ENCODE measurements at places on chromosomes 16 and 17.
A peak's percentile ranks its signal among the peaks of the same experiment; 100 is the strongest.

DNA sequence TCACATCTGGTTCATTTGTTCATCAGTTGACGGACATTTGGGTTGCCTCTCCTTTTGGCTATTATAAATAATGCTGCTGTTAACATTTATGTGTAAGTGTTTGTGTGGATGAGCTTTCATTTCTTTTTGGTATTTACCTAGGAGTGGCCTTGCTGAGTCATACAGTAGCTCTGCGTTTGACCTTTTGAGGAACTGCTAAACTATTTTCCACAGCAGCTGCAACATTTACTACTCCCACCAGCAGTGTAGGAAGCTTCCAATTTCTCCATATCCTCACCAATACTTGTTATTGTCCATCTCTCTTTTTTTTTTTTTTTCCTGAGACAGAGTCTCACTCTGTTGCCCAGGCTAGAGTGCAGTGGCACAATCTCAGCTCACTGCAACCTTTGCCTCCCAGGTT is 20.7 kb upstream of the PLCG2 start:
- DNase-seq = no peak

DNA sequence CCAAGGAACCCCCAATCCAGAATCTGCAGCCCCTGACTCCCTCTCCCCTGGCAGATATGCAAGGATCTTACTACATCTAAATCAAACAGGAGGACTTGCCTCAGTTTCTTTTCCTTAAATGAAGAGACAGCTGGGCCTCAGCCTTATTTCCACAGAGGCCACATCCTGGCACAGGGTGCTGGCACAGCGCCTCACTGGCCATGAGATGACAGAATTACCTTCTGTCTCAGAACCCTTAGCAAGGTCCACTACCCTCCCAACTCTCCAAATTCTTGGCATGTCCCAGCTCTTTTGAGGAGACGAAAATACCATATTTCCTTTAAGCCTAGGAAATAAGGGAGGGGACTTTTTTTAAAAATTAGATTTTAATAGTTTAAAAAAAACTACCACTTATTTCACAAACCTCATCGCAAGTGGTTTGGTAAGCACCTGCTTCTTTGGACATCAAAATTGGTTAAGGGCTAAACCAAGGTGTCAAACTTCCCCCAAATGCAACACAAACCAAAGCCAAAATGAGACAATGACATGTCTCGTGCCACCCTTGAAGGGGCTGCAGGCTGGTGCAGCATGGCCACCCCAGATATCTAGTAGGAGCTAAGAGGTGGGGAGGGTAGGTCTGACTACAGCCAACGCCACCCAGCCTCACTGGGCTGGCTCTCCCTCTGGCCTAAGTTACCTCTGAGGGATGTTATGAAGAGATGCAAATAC is 25.3 kb downstream of the FAM117A start:
- DNase-seq = peak; percentile 39

- DNase-seq = no peak
These were observed 207.6 kb downstream of the FTO start for GRCh38 chr16:53911513-53911912.

- DNase-seq = no peak
These were observed 118.8 kb downstream of the ITFG1 start for GRCh38 chr16:47342055-47342454.

DNA sequence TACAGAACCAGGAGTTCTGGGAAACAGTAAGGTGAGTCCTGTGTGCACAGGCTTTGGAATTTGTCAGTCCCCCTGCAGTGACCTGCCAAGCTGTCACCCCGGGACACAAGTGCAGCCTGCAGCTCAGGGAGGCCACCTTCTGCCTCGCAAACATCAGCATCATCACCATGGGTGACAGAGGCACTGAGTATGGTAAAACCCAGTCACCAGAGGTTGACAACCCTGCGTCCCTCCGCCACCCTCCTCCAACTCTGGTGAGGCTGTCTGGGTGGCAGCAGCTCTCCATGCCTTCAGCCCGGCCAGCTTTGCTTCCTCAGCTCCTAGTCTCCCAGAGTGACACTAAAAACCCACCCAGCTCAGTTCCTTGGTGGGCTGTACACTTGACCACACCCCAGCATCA is 221.0 kb downstream of the CPPED1 start:
- no peak for DNase-seq

DNA sequence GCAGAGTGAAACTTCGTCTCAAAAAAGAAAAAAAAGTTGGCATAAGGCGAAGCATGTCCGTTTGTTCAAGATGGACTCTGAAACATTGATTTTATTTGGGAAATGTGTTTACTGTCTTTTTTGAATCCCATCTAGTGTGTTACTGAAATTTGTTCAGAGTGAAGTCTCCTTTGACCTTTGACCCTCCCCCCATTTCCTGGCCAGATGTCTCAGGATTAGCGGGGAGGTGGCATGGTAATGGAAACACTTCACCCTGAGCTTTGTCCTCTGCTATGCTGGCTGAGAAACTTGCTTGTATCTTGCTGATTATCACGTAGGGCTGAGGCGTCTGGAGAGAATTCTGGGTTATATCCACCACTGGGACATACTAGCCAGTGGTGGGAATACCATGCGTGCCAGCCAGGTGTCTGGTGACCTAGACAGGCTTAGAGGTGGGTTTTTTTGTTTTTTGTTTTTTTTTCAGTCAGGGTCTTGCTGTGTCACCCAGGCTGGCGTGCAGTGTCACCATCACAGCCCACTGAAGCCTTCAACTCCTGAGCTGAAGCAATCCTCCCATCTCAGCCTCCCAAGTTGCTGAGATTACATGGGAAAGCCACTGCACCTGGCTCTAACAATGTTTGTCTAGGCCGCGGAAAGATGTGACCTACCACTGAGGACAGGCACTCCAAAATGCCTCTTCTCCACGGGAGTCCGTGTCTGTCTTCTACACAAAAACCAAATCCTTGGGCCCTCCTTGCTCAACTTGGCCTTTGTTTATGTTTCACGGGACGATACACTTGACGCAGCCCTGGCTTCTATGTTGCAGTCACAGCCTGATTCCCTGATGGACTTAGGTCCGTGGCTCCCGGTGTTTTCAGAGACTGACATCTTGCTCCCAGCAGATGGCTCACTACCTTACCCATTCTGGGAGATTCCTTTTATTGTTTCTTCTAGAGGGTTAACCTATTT is 6.6 kb upstream of the GALK1 start:
- no peak for DNase-seq

DNA sequence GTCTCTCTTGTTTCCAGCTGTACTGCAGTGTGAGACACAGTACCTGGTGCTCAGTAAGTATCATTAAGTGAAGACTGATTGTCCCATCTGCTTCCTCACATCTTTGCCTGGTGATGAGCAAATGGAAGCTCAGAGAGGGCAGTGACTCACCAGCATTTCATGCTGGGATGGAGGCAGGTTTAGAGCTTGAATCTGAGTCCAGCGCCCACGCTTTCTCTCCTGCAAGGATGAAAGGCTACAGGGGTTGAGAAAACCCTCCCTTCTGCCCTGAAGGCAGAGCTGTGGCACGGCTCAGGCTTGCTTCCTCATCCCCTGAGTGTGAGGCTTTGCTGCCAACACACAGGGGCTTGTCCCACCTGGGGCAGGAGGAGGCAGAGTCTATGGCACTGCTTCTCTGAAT is 1.5 kb upstream of the RNF112 start:
- no peak for DNase-seq

GRCh38 chr17:55225237-55225636 is 39.5 kb upstream of the HLF start:
- no peak for DNase-seq

DNA sequence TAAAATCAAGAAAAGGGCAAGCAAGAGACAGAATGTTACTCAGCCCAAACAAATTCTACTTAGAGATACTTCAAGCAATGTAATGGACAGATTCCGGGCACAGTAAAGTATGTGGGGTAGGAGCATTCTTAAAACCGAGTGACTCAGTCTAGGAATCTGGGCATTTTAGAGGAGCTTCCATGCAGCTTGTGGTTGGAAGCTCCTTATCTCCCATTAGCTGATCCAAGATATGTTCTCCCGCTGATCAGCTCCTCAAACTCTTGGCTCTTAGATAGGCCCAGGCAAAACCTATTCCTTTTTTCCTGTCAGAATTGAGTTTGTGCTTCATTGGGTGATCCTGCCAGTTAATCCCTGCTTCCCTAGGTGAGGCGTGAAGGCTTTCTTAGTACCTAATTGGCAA is 303.3 kb downstream of the CEP112 start:
- no peak for DNase-seq

- no peak for DNase-seq
These were observed 13.5 kb upstream of the METRNL start for GRCh38 chr17:83065660-83066542.

DNA sequence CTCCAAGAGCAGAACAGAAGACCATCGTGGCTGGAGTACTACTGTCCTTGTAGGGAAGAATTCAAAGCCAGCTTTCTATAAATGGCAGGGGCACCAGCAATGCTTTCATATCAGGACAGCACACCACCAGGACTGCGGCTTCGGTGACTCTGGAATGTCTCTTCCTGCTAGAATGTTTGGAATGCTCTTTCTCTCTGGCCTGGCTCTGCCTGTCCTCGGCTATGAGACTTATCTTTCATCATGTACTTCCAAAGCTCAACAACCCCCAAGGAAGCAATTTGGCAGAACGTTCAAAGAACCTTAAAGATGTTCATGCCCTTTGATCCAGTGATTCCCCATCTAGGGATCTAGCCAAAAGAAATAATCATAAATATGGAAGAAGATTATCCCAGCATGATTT is 52.7 kb upstream of the NOG start:
- DNase-seq = no peak

- DNase-seq = no peak
These were observed 22.6 kb downstream of the RNF213 start for GRCh38 chr17:80283116-80283852.

GRCh38 chr17:7886227-7887037 is 2.2 kb upstream of the CHD3 start:
- peak; percentile 17 for DNase-seq

DNA sequence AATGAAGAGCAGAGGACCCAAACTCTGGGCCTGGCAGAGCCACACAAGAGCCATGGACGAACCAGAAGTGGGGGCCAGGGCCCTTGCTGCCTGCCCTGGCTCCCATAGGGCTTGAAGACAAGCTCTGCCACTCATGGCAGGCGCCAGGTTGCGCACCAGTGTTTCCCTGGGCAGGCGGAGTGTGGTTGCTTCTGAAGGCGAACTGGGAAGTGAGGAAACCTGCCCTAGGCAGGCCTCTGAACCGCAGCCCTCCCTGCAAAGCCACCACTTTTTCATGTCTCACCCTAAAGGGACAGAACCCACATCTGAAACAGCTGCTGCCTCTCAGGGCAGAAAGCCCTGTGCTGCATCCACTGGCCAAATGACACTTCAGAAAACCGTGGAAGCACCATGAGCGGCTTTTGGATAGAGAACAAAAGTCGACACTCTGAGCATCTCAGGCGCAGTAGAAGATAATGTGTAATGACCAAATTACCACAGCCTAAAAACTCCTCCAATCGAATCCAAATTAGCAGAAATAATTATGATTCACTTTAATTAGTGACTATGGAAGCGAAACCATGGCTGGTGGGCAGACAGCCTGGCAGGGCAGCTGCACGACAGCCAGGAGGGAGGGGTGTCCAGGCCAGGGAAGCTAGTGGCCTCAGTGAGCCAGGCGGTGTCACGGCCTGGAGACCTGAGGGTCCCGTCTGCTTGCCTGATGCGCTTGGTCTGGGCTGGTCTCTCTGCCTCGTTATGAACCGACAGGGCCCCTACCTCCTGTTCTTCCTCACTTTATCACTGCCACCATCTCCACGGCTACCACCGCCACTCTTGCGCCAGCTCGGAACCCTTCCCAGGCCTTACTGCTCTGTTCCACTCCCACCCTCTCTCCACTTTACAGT is 59.1 kb downstream of the PRMT7 start:
- DNase-seq = no peak

- DNase-seq = peak; percentile 27
These were observed 27.2 kb downstream of the ABCC3 start for GRCh38 chr17:50661795-50662391.

DNA sequence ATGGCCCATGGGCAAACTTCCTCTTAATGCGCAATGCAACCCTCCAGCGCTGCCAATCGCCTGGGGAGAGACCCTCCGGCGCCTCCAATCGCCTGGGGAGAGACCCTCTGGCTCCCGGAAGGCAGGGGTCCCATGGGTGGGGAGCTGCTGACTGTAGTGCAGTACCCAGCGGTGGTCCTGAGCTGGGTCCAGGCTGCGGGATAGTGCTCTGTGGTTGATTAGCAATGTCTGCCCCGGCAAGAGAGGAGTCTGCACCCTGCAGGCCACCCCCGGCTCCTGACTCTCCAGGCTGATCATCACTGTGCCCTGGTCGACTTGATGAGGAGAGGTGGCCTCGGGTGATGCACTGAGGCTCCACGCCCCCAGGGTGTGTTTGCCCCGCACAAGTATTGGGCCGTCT is 44.6 kb upstream of the ZNF469 start:
- no peak for DNase-seq

DNA sequence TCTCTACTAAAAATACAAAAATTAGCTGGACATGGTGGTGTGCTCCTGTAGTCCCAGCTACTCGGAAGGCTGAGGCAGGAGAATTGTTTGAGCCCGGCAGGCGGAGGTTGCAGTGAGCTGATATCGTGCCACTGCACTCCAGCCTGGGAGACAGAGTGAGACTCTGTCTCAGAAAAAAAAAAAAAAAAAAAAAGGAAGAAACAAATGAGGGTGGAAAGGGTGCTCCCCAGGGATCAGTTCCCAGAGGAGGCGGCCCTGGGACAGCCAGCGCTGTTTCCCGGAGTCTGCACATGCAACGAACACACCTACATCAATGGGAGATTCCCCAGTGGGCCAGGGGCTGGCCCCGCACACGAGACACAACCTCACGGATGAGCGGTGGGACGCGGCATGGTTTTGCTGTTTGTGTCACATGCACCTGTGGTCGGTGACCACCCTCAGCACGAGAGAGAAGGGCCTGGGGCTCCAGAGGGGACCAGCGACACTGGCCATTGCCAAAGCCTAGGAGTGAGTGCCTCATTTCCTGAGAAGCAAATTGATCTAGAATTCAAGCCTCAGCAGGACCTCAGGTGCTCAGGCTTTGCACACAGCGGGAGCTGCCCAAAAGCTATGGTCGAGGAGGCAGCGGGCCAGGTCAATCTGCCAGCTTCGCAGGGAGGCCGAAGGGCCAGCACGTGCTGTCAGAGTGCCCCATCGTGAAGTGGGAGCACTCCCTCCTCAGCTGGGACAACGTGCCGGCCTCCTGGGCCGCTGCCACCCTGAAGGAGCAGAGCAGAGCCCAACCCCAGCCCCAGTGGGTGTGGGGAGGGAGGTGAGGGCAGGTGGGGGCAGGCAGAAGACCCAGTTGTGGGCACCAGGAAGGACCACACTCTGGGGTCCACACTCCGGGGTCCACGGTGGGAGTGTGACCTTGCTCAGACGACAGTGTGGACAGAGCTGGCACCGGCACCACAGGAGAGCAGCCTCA is 13.8 kb upstream of the WDR45B start:
- DNase-seq = no peak

GRCh38 chr16:85047867-85048455 is 20.4 kb downstream of the KIAA0513 start:
- no peak for DNase-seq
